ENCODE measurements at places on chromosomes 1 and 21.

DNA sequence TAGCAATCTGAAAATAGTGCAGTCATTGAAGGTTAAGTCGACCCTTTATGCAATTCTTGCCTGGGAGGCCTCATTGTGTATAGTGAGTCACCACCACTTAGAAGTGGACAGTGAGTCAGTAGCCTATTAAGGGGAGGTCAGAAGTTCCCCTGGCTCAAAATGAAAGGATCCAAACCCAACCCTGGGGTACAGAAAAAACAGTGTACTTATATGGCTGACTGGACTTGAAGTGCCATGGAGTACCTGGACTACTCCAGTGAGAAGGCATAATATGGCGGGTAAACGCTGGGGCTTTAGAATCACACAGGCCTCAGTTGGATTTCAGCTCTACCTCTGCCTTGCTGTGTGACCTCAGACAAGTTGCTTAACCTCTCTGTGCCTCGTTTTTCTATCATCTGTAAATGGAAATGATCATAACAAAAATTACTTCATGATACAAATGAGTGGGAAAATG lies 2.2 kb upstream of the BCL9 start:
- DNase-seq, result no peak

DNA sequence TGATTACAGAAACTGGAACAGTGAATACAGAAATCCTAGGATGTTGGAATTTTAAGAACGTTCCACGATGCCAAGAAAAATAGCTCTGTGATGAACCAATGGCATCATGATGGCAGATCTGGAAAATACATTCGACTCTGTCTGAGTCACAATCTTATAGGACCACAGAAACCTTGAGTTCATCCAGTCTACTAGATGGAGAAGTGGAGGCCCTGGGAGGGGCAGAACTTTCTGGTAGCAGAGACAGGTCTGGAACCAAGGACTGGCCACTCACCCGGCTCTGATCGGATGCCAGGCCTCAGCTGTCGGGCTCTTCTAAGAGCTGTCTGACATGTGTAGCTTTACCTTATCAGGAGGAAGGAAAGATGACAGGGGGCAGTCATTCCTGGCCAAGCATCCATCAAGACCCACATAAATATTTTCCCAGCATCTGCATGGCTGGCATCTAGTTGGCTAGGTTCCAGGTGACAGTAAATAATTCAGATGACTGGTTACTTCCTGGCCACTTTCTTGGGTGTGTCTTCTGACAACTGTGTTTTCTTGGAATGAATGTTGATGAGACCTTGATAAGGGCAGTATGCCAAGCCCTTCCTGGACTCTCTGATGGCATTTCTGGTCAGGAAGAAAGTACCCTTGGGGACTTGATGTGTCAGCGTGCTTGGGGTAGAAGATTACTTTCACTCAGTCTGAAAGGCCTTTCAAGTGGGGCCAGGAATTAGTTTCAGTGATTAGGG lies 72.6 kb upstream of the TRABD2B start:
- DNase-seq, result no peak

- DNase-seq, result no peak
Observed at GRCh38 chr1:30445449-30445848, 277.9 kb downstream of the MATN1 start.

DNA sequence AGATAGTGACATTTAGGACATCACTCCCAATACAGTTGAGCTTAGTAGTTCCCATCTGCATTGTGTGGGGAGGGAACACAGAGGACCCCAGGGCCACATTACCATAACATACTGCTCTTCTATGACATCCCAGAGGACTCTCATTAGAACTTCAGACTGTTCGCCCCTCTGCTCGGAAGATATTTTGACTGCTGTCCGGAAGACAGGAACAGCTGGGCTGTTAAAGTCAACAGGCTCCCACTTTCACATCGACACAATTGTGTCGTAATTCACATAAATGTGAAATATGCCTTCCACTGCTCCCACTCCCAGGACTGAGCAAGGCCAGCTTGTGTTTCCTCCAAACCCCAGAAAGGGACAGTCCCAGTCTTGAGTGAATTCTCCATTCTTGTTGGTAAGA lies 158.4 kb downstream of the SEC16B start:
- DNase-seq, result no peak

GRCh38 chr1:68379085-68379478 lies 70.7 kb downstream of the RPE65 start:
- no peak for DNase-seq

GRCh38 chr21:29689753-29690152 lies 250.0 kb downstream of the GRIK1 start:
- no peak for DNase-seq

DNA sequence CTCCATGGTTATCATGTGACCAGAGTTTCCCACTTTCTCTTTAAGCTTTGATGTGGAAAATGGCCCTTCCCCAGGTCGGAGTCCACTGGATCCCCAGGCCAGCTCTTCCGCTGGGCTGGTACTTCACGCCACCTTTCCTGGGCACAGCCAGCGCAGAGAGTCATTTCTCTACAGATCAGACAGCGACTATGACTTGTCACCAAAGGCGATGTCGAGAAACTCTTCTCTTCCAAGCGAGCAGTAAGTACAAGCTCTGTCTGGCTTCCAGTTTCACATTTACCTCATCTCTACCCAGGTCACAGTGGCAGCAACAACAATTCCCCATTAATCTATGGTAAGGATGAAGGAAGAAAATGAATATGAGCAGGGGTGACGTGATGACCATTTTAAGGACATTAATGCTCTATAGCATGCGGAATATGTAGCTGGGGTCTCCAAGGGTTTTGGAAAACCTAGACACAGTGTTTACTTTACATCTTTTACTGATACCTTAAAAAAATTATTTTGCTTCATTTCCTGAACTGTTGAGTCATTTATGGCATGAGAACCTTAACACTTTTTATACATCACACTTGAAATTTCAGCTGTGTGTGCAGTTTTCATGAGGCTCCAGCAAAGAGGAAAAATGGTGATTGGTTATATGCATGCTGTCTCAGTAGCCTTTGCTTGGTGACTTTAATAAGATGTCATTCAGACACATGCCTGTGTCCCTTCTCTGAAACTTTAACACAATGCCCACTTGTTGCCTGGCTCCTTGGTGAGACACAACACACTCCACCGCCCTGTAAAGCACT lies 286.3 kb upstream of the SGIP1 start:
- peak; percentile 8 for DNase-seq

- no peak for DNase-seq
Observed at GRCh38 chr21:25850126-25850842, 115.5 kb downstream of the GABPA start.

DNA sequence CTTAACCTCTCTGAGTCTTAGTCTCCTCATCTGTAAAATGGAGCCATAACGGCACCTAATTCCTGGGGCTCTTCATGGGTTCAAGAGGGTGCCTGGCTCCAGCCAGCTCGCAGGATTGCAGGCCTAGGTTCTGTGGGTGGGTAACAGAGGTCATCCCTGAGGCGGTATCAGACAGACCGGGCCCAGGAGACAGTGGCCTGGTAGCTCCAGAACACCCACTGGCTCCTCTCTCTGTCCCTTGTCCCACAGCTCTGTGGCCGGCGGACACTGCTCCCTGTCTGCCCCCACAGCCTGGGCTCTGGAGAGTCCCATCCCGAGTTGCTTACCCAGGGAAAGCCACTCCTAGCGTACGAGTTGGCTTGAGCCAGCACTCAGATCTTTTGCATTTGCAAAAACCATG lies 150.3 kb downstream of the PEX14 start:
- DNase-seq, result no peak

- no peak for DNase-seq
Observed at GRCh38 chr1:226882187-226882586, 11.8 kb downstream of the PSEN2 start.
